ENCODE measurements at places on chromosomes 4 and X.

- no peak for DNase-seq
Observed at GRCh38 chr4:76494871-76495590, 60.0 kb downstream of the SHROOM3 start.

DNA sequence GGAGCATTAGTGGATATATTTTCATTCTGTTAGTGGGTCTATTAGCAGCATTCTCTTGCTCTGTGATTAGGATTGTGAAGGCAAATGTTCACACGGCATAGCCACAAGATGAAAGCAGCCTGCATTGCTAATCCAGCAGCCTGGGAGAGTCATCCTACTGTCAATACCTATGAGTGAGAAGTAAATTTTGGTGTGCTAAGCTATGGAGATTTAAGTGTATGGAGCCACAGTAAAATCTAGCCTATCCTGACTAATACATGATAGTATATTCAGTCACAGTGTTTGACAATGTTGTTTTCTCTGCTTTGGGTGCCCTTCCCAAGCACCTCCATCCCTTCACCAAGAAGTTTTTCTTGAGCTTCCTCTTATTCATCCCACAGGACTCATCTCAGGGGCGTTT is 47.2 kb upstream of the TMPRSS11F start:
- no peak for DNase-seq

- DNase-seq: no peak
Observed at GRCh38 chrX:18889346-18890048, 94.4 kb downstream of the PHKA2 start.

GRCh38 chrX:10158279-10159144 is 1.7 kb downstream of the CLCN4 start:
- peak; percentile 3 for DNase-seq

DNA sequence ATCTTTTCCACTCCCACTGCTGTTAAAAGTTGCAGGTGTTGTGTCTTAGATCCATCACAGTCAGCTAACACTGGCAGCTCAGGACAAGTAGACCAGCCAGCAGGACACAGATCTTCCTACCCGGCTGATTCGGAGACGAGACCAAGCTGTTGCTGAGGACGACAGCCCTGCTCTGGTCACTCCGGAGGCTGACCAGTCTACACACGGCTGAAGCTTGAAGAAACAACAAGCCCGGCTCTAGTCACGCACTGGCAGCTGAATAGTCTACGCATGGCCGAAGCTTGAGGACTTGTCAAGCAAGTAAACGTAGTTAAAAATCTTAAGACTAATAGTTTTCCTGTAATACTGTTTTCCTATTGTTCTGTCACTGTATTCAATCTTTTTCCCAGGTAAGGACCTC is 1.8 kb downstream of the ACOX3 start:
- no peak for DNase-seq

GRCh38 chrX:74535408-74536151 is 78.8 kb downstream of the RLIM start:
- no peak for DNase-seq

DNA sequence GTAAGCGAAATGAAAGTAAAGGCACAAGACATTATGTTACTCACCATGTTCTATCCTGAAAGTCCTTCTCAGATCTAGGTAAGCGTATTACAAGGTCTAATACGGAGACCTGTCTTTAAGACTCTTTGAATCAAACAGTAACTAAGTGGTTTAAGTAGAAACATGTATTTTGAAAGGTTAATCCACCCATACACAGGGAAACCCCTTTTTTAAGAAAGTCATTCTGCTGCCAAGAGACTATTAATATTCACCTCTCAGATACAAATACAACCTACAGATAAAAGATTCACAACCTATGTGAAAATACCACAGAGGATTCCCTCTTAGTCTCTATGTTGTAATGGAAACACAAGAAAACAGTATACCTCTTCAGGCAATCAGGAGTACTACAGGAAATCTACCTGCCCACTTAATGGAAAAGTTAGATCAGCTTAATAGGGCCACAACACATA is 63.2 kb upstream of the TNIP3 start:
- DNase-seq: no peak

DNA sequence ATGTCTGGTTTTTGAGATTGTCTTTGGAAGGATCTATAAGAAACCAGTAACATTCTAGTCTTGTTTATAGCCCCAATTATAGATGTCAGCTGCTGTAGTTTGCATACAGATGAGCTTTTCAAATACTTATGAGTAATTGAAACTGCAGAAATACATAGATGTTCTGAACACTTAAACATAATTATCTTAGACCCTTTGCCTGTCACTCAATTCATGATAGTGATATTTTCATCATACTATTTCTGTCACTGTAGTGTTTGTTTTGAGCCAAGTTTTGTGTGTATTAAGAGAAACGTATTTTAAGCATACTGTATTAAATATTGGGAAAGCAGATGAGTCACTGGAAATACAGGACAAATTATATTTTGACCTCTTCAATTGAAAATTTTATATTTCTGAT is 69.8 kb upstream of the SMARCA5 start:
- DNase-seq: no peak

DNA sequence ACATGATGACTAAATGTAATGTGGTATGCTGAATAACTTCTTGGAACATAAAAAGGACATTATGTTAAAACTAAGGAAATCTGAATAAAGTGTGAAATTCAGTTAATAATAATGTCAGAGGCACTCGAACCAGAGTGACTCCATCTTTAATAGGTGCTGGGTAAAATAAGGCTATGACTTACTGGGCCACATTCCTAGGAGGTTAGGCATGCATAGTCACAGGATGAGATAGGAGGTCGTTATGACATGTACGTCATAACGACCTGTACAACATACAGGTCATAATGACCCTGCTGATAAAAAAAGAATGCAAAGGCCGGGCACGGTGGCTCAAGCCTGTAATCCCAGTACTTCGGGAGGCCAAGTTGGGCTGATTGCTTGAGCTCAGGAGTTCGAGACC is 28.9 kb upstream of the OPHN1 start:
- no peak for DNase-seq

DNA sequence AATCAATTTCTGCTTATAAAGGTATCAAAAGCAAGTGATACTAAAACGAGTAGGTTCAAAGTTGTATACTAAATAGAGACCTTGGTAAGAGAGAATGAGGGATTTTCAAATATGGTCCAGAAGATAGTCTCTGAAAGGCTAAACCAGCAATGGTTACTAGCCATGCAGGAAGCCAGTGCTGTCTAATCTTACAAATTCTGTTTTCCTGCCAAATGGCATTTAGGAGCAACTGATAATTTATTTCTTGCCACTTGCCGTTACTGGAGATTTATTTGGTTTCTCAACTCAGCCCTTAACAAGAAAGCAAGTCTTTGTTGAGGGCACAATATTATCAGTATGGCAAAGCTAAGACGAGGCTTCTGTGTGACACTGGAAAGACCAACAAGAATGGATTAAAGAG is 47.2 kb downstream of the MAP7D3 start:
- no peak for DNase-seq

DNA sequence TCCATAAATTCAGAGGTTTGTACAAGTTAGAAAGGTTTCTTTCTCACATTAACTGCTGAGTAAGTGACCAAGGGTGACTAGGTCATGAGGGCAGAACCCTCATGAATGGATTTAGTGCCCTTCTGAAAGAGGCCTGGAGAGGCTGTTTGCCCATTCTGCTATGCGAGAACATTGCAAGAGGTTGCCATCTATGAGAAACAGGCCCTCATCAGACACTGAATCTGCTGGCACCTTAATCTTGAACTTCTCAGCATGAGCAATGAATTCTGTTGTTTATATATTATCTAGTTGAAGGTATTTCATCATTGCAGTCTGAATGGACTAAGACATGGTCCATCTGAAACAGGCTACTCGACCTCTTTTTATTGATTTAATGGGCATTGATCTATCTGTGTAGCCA is 96.2 kb upstream of the GPRIN3 start:
- no peak for DNase-seq

- DNase-seq: no peak
Observed at GRCh38 chr4:15779306-15779705, 1.2 kb downstream of the CD38 start.

GRCh38 chrX:11665168-11666111 is at the start of gene ARHGAP6:
ARHGAP6 (minus strand) TSS chrX:11665920; CDS start chrX:11664828, 1,092 bp downstream.
- no peak for DNase-seq

DNA sequence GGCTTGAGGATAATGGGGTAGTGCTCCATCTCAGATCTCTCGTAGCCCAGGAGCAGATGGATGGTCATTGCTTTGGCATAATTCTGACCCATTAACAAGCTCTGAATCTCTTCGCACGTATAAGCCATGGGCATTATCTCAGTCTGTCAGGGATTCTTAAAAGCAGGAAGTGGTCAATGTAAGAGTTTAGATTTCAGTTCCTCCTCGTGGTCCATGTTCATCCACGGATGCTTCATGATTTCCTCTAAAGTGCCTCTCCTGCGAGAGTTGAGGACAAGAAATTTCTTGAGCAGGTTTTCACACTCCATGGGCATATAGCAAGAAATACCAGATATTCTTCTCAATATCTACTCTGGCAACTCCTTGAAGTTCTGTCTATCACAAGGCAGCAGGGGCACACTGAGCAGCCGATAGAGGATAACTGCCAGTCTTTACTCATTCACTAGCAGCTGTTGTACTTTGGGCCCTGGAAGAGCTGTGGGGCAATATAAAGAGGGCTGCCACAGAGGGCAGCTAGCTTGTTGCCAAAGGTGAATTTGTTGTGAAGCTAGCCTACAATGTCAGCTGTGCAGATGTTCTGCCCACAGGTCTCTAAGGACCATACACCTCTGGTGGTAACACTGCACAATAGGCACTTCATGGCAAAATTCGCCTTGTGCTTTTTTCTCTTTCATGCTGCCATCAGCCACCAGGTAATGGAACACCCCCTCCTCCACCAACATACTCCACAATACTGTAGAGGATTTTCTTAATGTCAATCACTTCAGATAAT is 52.0 kb upstream of the WDR17 start:
- no peak for DNase-seq

DNA sequence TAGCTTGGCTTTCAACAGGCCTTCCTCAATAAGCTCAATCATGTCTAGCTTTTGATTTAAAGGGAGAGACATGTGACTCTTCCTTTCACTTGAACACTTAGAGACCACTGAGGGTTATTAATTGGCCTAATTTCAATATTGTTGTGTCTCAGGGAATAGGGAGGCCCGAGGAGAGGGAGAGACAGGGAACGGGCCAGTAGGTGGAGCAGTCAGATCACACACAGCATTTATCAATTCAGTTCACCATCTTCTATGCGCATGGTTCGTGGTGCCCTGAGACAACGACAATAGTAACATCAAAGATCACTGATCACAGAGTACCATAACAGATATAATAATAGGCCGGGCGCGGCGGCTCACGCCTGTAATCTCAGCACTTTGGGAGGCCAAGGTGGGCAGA is 17.8 kb downstream of the ZNF81 start:
- DNase-seq: no peak

GRCh38 chrX:74383611-74384010 is 37.7 kb upstream of the SLC16A2 start:
- DNase-seq: no peak

DNA sequence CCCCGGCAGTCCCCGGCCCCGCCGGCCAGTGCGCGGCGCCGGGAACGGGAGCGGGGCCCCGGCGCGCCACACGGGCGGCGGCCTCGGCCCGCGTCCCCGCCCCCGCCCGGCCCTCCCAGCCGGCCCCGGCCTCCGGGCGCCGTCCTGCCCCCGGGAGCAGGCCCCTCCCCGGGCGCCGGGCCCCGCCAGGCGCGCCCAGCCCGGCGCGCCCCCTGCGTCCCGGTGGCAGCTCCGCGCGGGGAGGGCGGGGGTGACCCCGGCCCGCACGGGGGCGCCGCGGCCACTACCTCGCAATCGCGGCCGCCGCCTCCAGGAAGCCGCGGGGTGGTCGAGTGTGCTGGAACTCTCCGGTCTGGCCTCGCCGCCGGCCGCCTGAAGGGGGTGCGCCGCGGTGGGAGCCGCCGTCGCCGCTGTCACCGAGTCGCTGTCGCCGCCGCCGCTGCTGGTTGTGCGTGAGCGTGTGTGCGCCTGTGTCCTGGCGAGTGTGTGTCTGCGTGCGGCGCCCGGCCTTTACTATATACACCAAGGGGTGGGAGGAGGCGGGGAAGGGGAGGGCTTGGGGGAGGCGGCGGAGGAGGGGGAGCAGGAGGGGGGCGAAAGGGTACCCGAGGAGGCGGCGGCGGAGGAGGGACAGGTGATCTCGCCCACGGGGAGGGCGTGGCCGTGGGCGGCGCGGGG is at the start of gene RAI2:
Gene RAI2 (minus strand): TSS at position 488 of the 678 bp plus-strand sequence. CDS start 59,288 bp downstream, outside the sequence.
- DNase-seq: no peak

DNA sequence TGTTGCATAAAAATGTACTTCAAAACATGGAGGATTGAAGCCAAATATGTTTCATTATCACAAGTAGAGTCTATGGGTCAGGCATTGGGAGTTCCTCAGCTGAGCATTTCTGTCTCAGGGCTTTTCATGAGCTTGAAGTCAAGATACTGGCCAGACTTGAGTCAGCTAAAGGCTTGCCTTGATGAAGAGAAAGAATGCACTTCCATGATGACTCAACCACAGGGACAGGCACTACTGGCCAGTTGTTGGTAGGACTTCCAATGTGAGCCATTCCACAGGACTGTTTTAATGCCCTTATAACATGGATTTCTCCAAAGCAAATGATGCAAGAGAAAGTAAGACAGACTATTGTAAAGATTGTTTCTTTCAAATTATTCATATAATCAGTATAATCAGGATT is 895.6 kb downstream of the RAB28 start:
- no peak for DNase-seq

DNA sequence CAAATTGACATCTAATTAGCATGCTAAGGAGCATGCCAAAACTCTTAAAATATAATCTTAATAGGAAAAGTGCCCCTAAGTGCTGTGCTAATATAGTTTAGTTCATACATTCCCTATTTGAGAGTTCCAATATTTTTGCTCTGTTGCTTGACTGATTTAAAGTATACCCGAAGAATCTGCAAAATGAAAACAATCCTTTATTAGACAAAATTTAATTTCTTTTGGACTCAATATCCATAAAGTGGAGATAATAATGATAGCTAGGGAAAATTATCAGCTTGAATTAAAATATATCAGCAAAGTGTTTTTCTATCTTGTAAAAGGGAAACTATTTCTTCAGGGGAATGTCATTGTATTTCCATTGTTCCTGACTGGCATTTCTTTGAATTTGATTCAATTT is 196.0 kb upstream of the NPY2R start:
- no peak for DNase-seq

- DNase-seq: no peak
Observed at GRCh38 chr4:148076964-148077363, 345.1 kb downstream of the ARHGAP10 start.

- DNase-seq: no peak
Observed at GRCh38 chr4:110625576-110626257, 2.8 kb upstream of the PITX2 start.

DNA sequence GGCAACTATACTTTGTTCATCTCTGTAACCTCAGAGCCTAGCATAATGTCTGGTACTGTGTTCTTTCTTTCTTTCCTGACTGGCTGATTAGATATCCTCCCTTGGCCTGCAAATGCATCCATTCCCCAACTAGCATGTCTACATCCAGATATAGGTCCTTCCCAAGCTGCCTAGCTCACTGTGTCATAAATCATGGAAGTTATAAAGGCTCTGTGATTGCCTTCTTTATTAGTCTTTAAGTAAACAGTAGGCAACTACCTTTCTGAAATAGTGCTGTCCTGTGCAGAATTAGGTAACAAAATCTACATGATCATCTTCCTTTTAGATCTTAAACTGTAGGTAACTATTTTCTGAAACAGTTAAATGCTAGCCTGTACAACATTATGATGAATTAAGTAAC is 224.5 kb downstream of the DLG3 start:
- DNase-seq: no peak

Data from cortex of kidney (tissue), 1 donor.